T1000 (cell line): ENCODE measurements at places on chromosomes 12 and 14.
A peak's percentile ranks its signal among the peaks of the same experiment; 100 is the strongest.

GRCh38 chr12:57129321-57129842 is 1.1 kb downstream of the LRP1 start:
- DNase-seq: no peak

DNA sequence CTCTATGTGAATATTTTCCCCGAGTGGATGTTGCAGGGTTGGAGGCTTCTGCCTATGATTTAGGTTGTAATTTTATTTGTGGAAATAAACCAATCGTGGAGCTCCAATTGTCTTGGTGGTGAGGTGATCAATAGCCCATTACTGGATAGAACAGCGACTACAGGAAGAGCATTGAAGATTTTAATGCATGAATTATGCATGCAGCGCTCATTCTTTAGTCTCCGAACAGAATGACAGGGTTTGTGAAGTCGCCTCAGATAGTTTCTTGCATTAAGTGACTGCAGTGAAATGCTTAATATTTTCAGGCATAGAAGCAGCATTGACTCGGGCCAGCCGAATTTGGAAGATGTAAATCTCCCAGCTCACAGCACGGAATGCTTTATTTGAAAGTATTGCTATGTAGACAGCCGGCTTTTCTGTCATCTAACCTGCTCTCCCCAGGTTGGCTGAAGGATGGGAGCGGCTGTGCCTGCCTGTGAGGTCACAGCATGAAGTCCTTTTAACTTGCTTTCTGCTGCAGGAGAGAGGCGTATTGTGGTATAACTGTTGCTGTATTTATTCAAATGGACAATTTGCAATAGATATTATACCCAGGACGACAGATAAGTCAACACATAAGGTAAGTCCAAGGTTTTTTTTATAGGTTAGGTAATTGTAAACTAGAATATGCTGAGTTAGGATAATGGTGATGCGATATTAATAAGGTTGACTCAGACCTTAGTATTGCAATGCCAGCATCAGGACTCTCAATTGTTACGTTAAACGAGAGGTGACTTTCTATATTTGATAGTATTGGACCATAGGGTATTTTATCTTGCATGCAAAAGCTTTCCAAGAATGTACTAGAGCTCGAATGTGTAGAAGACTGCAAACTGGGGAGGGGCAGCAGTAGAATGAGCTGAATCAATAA is 135.7 kb downstream of the CNTN1 start:
- no peak for DNase-seq

- no peak for DNase-seq
These were observed 93.4 kb downstream of the ADGRD1 start for GRCh38 chr12:131046813-131047788.

DNA sequence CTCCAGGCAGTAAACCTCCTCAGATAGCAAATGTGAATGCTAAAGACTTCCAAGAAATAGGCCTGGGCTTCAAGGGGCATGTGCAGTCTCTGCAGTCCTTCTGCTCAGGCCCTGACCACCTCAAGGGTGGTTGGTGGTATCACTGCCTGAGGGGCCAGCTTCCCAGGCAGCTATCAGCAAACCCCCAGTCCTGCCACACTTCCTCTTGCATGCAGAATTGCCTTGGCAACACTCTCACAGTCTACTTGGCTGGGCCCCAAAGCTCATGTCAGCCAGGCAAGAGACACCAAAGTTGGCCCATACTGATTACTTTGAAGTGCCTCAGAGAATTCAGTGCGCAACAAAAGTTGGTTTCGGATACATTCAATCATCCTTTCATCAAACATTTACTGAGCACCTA is 3.5 kb upstream of the ASB8 start:
- no peak for DNase-seq

DNA sequence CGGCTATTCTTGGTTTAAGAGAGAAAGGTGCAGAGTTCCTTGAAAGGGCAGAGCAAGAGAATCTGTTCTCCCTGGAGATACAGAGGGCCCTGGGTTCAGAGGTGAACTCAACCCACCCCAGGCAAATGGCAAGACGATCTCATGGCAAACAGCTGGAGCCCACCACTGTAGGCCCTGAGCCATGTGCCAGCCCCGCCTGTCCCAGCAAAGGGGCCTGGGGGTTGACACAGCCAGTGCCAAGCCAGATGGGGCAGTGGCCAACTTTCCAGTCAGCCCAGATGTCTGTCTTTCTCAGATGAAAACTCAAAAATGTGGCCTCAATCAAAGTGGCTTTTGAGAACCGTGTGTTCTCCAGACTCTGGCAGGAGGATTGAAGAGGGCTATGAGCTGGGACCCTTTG is 51.8 kb downstream of the ISCA2 start:
- DNase-seq: no peak

GRCh38 chr14:49250109-49250508 is 336.1 kb downstream of the RPS29 start:
- peak; percentile 74 for DNase-seq

- DNase-seq: no peak
These were observed 177.6 kb downstream of the TMEM132C start for GRCh38 chr12:128444598-128444997.

DNA sequence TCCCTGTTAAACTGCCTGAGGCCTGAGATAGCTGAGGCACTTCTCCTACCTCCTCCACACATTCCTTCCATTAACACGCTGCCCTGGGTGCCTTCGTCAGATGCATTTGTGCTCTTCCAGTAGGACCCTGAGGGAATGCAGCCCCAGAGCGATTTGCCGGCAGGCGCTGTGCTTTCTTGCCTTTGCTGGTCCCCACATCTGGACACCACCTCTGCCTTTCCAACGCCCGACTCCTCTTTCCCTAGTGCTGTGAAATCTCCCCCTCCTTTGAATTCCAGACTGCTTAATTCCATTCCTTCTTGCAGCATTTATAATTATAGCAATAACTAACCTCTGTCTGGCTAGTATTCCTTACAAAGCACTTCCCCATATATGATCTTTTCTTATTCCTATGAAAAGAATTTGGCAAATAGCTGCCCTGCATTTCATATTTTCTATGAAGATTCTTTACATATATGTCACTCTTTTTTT is 88.4 kb downstream of the C12orf75 start:
- DNase-seq: no peak

DNA sequence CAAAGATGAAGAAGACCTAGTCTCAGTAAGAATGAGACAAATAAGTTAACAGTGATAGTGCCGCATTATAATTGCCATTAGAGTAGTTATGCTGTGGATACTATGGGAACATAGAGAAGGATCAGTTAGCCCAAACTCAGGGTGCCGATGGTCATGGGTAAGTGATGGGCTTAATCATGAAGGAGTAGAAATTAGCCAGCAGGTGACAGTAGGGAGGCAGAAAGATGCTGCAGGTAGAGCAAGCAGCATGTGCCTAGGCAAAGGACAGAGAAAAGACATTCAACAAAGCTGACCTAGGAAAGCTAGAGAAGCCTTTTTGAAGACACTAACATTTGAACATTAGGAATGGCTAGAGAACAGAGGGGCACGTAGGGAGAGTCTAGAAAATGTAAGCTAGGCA is 30.6 kb upstream of the PTPRQ start:
- DNase-seq: no peak
